ENCODE measurements at places on chromosomes 7 and 10.

DNA sequence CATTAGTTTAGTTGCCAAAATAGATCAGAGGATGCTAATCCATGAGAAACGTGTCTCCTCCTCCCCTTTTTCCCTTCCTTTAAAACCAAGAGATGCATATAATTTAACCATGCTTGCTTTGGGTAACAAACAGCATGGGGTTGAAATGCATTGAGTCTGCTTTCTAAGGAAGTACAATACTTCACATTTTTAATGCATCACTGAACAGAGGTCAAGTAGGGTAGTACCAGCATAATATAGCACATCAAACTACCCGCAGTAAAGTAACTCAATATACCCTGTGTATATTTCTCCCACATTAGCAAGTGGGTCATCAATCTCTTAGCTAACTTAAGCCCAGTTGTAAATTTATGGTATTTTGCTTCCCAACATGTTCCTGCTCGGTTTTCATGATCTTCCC lies 239.3 kb upstream of the SEMA3C start:
- DNase-seq: no peak

GRCh38 chr10:77027141-77027540 lies 610.5 kb downstream of the KCNMA1 start:
- no peak for DNase-seq

DNA sequence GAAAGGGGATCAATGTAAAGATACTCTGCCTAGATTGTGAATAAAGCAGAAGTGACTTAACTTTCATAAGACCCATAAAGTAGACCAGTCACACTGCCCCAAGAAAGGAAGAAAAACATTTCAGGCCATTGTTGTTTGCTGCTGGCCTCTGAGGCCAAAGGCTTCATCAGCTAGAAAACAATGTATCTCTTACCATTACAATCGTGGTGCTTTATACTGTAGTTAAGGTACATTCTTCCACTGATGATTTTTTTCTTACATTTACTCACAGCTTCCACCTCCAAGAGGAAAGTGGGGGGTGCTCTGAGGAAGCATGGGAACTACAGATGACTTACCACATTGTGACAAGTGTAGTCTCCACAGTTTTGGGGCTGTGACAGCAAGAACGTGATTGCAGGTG lies 68.6 kb downstream of the NRG3 start:
- DNase-seq: no peak

DNA sequence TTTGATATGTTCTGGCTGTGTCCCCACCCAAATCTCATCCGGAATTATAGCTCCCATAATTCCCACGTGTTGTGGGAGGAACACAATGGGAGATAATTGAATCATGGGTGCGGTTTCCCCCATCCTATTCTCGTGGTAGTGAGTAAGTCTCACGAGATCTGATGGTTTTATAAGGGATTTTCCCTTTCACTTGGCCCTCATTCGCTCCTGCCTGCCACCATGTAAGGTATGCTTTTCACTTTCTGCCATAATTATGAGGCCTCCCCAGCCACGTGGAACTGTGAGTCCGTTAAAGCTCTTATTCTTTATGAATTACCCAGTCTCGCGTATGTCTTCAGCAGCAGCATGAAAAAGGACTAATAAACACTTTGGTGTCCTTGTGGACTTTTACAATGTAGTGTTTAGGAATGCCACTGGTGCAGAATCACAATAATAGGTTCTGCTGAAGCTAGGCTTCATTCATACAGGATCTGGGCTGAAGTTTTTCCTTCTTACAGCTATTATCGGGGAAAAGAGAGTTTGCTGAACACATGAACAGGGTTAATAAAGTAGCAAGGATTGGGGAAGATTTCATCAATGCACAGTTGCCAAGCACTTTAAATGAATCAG lies 74.3 kb downstream of the CPED1 start:
- DNase-seq: no peak

DNA sequence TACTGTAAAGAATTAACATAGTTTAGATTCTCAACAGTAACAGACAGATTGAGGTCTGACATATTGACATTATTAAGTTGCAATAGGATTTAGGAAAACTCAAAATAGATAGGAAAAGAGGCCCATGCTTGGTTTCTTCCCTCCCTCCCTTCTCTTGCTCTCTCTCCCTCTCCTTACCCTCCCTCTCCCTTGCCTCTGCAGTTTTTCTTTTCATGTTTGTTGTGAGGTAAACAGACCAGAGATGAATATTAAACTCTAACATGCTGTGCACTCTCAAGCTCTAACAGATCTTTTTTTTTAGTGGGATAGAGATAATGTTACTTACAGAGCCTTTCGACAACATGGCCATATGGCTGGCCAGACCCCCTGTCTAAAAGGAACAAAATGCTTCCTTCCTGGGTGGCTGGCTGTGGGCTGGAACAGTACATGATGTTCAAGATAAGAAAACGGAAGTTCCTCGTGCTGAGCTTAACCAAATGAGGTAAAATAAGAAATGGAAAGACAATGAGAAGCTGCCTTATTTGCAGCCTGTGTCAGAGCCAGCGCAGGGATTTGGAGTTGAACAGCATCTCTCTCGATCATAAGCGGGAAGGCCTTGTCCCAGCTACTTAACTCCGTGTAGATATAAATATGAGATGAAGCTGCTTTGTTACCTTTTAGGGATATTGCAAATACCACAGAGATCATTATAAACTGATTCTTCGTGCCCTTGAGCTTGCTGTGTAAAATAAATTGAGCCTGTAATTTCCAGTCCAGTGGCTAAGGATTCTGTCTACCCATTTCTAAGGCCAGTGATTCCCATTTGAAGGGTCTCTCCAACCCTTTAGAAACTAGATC lies 391.9 kb upstream of the NPVF start:
- DNase-seq: no peak

DNA sequence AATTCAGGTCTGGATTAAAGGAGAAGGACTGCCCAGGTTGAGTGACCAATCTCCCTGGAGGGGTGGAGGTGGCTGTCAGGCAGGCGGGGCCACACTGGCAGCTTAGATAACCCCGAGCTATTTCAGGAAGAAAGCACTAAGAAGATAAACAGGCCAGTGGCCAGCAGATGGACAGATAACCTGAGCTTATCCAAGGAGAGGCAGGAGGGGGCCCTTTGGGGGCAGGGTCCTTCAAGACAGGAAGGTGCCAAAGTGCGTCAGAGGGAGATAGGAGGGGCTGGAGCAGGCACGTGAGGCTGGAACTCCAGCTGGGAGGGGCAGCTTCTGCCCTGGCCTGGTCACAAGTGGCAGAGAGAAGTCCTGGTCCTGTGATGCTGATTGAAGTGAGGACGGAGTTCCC lies 29.8 kb upstream of the PODXL start:
- no peak for DNase-seq

- DNase-seq: no peak
Observed at GRCh38 chr7:8119262-8119661, 142.7 kb downstream of the ICA1 start.

GRCh38 chr7:34184466-34184865 lies 279.1 kb downstream of the BMPER start:
- no peak for DNase-seq

- DNase-seq: no peak
Observed at GRCh38 chr7:133265821-133266220, 12.9 kb downstream of the EXOC4 start.

GRCh38 chr7:90688810-90689209 lies 92.7 kb downstream of the CDK14 start:
- no peak for DNase-seq

- DNase-seq: no peak
Observed at GRCh38 chr10:5550250-5550545, 25.4 kb downstream of the CALML3 start.

Data from SK-N-MC (cell line).